Stimulated activated CD4-positive, alpha-beta T cell treated with anti-CD3 and anti-CD28 coated beads, Interleukin-15, amount 100 ng/mL, for 1 hour (primary cell): ENCODE measurements at places on chromosomes 11 and 22.
A peak's percentile ranks its signal among the peaks of the same experiment; 100 is the strongest.

DNA sequence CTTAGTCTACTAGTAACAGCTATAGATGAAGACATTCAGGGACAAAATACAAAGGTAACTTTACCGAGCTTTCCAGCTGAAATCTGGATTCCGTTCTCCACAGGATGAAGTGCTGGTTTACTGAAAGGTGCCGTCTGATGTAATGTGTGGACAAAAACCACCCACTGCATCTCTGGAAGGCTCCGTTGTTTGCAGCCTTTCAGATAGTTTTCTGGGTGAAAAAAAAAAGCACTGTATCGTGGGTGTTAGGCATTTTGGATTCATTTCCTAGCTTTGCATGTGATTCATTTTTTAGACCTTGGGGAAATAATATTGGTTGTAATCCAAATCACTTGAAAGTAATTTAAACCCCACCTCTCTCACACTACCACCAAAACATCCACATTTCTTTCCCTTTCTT lies 10.4 kb downstream of the JAM3 start:
- no peak for DNase-seq

DNA sequence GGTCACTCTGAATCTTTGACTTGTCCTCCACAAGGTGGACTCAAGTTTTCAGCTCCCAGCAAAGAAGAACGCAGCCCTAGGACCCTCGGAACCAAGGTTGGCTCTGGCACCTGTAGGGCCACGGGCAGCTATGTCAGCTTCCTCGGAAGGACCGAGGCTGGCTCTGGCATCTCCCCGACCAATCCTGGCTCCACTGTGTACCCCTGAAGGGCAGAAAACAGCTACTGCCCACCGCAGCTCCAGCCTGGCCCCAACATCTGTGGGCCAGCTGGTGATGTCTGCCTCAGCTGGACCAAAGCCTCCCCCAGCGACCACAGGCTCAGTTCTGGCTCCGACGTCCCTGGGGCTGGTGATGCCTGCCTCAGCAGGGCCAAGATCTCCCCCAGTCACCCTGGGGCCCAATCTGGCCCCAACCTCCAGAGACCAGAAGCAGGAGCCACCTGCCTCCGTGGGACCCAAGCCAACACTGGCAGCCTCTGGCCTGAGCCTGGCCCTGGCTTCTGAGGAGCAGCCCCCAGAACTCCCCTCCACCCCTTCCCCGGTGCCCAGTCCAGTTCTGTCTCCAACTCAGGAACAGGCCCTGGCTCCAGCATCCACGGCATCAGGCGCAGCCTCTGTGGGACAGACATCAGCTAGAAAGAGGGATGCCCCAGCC lies 2.2 kb downstream of the INPP5J start:
- no peak for DNase-seq

- no peak for DNase-seq
Measured at GRCh38 chr22:46183733-46184132, 33.4 kb downstream of the PPARA start.

DNA sequence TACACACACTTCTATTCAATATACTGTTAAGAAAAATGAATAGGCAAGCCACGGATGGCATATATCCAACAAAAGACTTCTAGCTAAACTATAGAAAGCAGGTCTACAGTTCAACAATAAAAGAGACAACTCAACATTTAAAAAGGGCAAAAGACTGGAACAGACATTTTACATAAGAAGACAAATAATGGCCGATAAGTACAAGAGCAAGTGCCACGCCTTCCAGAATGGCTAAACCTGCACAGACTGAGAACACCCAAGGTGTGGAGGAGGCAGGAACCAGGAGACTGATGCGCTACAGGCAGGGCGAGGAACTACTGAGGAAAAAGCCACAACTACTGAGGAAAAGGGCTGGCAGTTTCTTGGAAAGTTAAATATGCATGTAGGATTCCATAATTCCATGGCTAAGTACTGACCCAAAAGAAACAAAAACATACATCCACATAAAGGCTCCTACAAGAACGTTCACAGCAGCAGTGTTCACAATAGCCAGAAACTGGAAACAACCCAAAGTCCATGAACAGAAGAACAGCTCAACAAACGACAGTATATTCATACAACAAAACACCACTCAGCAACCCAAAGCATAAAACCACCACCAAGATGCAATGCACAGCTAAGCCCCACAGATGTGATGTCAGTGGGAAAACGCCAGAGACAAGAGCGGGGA lies 9.6 kb upstream of the MOB2 start:
- no peak for DNase-seq

- no peak for DNase-seq
Measured at GRCh38 chr11:620935-621814, 3.6 kb downstream of the CDHR5 start.

DNA sequence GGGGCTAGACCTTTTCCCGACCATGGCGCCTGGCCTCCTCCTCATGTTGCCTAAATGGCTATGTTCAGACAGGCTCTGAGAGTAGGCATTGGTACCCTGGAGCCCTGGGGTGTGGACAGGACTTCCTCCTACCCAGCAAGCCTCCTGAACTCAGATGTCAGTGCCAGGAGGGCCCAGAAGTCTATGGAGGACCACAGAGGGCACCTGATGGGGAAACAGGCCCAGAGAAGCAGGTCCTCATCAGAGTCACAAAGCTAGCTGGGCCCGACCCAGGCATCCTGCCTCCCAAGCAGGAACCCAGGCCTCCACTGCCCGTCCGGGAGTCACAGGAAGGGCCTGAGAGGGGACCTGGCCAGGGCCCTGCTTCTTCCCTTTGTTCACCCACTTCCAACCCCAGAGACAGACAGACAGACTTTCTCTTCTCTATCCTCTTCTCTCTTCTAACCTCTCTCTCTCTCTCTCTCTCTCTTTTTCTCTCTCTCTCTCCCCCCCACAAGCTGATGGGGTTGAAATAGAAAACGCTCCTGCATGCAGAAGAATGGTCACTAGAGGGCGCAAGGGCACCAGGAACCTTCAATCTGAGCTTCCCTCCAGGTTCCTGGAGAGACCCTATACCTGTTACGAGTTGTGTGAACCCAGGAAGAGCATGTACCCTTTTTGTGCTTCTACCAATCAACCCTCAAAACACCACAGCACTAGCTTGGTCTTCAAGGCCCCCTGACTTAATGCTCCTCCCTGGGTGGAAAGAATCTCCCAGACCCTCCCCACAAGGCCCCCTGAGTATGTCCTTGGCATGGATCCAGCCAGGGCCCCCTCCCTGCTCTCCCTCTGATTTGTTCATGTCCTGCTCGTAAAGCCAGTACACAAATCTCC lies 27.1 kb downstream of the ARAP1 start:
- DNase-seq = peak; percentile 51

- DNase-seq = no peak
Measured at GRCh38 chr11:121618516-121618915, 165.7 kb upstream of the SORL1-AS1 start.

- no peak for DNase-seq
Measured at GRCh38 chr22:45154383-45154782, 9.3 kb upstream of the NUP50 start.

DNA sequence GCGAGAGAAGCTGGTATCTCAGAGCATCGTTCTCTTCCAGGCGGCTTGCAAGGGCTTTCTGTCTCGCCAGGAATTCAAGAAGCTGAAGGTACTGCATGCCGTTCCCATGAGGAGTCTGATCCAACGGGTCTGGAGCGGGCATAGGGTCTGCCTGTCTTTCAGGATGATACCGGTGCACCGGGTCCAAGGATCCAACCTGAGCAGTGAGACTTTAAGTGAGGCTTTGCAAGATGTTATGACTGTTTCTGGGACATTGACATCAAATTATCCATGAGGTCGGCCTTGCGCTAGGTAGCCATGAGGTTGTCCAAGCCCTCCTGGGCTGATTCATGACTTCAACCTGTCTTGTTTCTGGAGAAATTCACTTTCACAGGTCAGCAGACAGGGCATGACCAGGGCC lies 132.3 kb downstream of the MYO18B start:
- DNase-seq = no peak

GRCh38 chr11:15483205-15483604 lies 368.5 kb downstream of the INSC start:
- DNase-seq = no peak

- no peak for DNase-seq
Measured at GRCh38 chr11:128021349-128022006, 565.9 kb downstream of the ETS1 start.

DNA sequence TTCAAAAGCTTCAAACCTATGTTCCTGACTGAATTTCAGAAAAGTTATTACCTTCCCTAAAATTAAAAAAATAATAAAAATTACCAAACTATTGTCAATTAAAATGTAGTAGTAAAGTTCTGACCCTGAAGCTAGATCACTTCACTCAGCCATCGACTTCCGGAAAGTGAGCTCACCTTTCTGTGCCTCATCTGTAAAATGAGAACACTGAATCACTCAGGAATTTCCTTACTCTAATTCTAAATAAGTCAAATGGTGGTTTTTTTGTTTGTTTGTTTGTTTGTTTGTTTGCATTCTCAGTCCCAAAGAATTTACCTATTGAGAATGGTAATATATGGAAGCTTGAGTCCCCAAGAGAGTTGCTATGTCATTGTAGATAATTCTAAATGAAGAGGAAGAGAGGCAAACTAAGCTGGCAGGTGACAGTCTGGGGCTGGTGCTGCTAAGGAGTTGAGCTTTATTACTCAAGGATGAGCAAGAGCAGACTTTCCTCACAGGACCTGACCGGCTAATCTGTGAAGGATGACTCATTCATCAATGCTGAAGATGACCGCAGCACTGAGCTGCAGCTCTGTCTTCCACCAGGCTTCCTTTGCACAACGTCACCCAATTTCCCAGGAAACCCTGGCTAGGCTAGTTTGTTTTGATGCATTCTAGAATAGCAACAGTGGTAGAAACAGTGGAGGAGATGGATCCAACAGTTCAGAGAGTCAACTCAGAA lies 248.8 kb downstream of the RAB38 start:
- no peak for DNase-seq
